ENCODE measurements at places on chromosomes 12 and 14. TPM values are rescaled to one million over a fixed set of nuclear protein-coding genes. Genes with fewer than 3 reads are reported as not detected.

GRCh38 chr14:104288272-104288671, 149.9 kb downstream of the KIF26A start:
- peak; percentile 24 for DNase-seq

DNA sequence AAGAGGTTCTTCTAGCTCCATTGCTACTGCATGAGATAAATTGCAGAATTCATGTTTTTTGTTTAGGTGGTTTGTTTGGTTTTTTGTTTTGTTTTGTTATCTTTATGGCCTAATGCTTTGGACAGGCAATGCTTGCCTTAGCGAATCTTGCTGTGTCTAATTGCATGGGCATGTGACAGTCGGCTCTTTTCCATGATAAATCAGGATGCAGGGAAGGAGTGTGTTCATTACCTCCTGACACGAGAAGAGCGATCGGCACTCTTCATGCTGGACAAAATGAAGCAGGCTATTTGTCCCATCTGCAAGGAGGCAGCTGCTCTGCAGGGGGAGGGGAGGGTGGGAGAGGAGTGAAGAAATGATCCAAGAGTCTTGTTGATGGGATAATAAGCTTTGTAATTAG, 6.5 kb downstream of the CCDC60 start:
- no peak for DNase-seq

GRCh38 chr12:54019091-54019811, 9.0 kb upstream of the HOXC6 start:
- DNase-seq, result no peak

GRCh38 chr12:32841061-32841460, 55.5 kb downstream of the PKP2 start:
- DNase-seq, result no peak

Gene SFSWAP
- total RNA-seq, result 46.9 TPM

GRCh38 chr12:25801734-25802133, 156.7 kb upstream of the RASSF8 start:
- no peak for DNase-seq

Gene GDF3
- 0.30 TPM for total RNA-seq

- no peak for DNase-seq
These were observed 210.1 kb downstream of the RGS6 start for GRCh38 chr14:72142328-72142727.

DNA sequence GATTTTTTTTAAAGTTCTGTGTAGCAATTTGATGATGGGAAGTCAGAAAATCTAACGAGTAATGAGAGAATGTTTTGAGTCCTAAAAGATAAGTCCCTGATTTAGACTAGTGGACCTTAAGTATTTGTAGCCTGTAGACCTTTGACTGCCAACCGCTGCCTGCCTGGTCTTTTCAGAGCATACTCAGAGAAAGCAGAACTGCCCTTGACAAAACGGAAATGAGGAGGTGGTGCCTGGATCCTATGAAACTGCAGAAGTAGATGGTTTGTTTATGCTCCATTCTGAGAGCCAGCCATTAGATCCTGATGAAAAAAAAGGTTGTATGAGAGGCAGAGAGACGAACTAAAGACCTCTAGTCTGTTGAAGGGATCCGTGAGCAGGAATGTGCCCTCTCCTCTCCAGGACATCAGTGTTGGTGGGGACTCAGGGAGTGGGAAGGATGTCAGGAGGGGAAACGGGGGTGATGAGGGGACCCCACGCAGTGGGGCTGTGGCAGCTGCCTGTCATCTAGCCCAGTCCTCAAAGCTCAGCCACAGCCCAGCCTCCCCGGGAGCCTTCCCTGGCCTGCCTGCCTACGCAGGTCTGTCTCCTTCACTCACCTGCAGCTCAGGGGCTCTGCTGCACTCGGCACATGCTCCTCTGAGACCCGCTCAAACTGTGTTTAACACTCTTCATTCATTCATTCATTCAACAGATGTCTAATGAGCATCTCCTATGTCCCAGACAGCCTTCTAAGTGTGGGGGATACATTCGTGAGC, 447.5 kb downstream of the AACS start:
- DNase-seq, result no peak

DNA sequence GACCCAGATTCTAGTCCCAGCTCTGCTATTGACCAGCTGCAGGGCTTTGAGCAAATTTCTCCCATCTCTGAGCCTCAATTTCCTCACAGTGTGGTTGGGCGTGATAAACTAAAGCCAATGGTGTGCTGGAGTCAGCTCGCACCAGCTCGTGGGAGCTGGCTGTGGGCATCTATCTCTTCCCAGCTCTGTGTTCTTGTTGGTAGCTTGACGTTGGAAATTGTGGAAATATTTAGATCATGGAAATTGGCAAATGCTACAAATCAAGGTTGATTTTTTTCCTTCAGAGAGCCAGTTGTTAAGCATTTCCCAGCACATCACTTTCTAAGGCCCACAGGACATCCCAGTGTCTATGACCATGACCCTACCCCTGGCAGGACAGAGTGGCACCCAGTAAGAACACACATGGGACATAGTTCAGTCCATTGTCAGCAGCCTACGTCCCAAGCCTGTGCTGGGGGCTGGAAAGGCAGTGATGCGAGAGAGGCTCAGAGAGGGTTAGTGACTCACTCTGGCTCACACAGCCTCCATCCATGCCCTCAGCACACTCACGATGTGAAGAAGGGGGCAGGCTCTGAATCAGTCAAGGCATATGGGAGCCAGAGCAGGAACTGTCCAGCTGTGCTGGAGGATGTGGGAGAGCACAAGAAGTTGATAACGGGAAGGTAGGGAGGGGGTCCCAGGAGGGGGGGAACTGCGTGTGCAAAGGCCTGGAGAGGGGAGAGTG, 77.6 kb downstream of the LGMN start:
- DNase-seq, result peak; percentile 19

Gene ERBB3
- total RNA-seq, result 80.5 TPM

DNA sequence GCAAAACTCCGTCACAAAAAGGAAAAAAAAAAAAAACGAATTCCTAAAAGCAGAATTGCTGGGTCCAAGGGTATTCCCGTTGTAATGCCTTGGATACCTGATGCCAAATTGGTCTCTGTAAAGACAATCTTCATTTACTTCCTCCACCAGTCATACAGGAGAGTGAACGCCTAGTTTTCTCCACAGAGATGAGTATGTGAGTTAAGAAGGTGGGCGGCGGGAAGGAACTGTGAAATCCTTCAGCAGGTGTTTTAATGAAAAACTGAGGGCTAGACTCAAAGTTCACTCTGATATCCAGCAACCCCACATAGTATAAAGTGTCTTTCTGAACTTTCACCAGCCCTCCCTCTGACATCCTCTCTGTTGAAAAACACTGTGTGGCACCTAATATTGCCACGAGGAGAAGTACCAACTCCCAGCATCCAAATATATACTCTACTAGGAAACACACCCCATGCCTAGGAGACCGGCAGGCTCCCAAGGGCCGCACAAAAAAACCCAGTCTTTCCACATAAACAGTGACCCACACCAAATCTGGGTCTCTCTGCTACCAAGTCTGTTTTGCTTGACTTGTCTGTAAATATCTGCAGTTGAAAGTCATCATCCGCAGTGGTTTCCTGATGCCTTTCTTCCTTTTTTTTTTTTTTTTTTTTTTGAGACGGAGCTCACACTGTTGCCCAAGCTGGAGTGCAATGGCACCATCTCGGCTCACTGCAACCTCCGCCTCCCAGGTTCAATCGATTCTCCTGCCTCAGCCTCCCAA, 30.3 kb upstream of the FOXN3 start:
- no peak for DNase-seq

- DNase-seq, result peak; percentile 88
These were observed 30.1 kb upstream of the PPP2R5C start for GRCh38 chr14:101731187-101732080.

Gene SSPN
- 12.8 TPM for total RNA-seq

Gene LRRC9
- total RNA-seq, result not detected

Gene ITGB7
- total RNA-seq, result 9.7 TPM

GRCh38 chr14:65321370-65321875, 91.1 kb upstream of the FUT8 start:
- DNase-seq, result no peak

DNA sequence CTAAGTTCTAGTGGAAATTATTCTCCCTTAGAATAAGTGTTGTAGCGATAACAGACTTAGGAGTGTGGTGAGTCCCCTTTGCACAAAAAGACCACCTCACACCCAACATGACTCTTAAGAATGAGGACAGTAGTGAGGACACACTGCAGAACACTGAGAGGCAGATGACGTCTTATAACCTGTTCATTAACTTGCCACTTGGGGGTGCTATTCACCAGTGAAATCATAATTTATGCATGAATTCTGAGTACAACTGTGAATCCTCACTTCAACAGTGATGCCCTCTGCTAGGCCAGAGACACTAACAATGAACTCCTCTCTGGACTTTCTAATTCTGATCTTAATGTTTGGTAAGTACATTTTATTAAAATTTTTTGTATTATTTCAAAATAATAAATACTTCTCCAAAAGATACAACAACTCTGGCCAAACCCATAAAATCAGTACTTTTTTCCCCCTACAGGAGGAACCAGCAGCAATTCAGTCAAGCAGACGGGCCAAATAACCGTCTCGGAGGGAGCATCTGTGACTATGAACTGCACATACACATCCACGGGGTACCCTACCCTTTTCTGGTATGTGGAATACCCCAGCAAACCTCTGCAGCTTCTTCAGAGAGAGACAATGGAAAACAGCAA, 274.7 kb downstream of the DAD1 start:
- DNase-seq, result no peak

GRCh38 chr12:81224626-81225025, 146.7 kb downstream of the ACSS3 start:
- no peak for DNase-seq

GRCh38 chr12:13045816-13046215, 1.6 kb downstream of the FAM234B start:
- DNase-seq, result no peak

- DNase-seq, result no peak
These were observed 171.7 kb upstream of the RTL1 start for GRCh38 chr14:101075025-101075800.

Gene USP5
- 58.6 TPM for total RNA-seq

DNA sequence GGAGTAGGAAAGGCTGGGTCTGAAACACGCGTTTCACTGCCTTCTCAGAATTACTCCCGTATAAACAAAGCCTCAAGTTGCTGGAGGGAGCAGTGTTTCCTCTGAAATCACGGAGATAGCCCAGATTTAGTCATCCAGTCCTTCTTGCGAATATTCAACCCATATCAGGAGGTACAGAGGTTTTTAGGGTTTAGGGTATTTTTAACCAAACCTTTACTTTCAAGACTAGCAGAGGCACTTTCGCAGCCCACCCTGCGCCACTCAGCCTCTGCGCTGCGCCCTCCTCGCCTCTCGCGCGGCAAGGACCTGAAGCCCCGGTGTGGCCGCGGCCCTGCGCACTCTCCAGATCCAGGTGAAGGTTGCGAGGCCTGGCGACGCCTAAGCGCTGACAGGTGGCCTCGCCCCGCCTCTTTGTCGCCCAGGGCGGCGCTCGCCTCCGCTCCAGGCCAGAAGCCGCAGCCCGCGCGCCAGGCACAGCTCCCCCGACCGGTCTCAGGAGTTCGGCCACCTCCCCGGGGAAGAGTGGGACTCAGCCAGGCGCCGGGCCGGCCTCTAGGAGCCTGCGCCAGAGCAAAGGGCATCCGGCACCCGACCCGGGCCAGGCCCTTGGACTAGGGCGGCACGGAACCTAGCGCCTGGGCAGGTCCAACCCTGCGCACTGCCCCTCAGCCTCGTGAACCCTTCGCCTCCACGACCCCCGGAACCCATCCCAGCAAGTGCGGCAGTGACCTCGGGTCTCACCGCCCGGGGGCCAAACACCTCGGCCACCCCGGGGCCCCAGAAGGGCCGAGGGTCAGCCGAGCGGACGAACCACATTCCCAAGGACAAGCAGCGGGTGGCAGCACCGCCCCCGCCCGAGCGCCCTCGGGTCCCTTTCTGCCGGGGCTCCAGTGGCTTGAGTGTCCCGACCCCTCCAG, 1.8 kb upstream of the SAMD4A start:
- peak; percentile 87 for DNase-seq

- no peak for DNase-seq
These were observed 57.2 kb upstream of the CCND2 start for GRCh38 chr12:4216187-4216927.

GRCh38 chr14:32728976-32729375, 209.7 kb upstream of the NPAS3 start:
- DNase-seq, result no peak

DNA sequence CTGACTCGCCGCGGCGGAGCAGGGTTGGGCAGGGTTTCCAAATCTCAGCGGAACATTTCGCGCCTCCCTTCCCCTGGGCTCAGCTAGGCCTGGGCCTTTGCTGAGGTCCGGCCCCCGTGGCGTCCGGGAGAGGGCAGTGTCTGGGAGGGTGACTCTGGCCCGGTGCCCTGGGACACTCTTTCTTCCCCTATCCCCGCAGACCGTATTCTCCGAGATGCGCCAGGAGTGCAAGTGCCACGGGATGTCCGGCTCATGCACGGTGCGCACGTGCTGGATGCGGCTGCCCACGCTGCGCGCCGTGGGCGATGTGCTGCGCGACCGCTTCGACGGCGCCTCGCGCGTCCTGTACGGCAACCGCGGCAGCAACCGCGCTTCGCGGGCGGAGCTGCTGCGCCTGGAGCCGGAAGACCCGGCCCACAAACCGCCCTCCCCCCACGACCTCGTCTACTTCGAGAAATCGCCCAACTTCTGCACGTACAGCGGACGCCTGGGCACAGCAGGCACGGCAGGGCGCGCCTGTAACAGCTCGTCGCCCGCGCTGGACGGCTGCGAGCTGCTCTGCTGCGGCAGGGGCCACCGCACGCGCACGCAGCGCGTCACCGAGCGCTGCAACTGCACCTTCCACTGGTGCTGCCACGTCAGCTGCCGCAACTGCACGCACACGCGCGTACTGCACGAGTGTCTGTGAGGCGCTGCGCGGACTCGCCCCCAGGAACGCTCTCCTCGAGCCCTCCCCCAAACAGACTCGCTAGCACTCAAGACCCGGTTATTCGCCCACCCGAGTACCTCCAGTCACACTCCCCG, 3.0 kb downstream of the WNT1 start:
- DNase-seq, result peak; percentile 57

Gene CPNE6
- not detected for total RNA-seq

- DNase-seq, result peak; percentile 62
These were observed at the start of gene LPAR5 for GRCh38 chr12:6635856-6636531. Gene LPAR5, minus strand, starts transcription at chr12:6635959. Its CDS starts 14,711 bp downstream, at chr12:6621248.

DNA sequence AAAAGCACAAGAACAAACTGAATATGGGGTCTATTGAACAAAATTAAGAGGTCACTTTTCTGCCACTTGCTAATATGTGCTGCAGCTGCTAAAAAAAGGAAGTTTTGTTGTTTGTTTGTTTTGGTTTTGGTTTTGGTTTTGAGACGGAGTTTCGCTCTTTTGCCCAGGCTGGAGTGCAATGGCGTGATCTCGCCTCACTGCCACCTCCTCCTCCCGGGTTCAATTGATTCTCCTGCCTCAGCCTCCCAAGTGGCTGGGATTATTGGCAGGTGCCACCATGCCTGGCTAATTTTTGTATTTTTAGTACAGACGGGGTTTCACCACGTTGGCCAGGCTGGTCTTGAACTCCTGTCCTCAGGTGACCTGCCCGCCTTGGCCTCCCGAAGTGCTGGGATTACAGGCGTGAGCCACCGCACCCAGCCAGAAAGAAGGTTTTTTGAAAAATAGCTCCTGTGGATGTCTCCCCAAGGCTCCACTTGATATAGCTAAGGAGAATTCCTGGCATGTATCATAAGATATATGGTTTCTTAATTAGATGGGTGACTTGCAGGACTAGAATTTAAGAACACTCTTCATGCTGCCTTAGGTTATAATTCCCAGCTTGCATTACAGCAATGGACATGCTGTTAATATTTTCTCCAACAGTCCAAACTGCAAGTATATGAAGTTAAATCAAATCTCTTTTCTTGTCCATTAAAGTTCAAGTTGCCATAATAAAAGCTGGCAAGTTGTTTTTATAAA, 237.6 kb upstream of the AMIGO2 start:
- DNase-seq, result no peak

Gene TMPRSS12
- not detected for total RNA-seq
